Natural killer cell treated with Interleukin-12 subunit alpha and Interleukin-12 subunit beta and Interleukin-15 and Interleukin-18, amount 100 ng/mL, for 72 hours (primary cell): ENCODE measurements at places on chromosomes 2 and 18. TPM values are rescaled to one million over a fixed set of nuclear protein-coding genes. Genes with fewer than 3 reads are reported as not detected.

SERPINB2 gene
- total RNA-seq = not detected

MAP3K19 gene
- not detected for total RNA-seq

GAREM1 gene
- not detected for total RNA-seq

ANKRD30B gene
- total RNA-seq = not detected

SNORC gene
- 1.5 TPM for total RNA-seq

MYOM1 gene
- 0.98 TPM for total RNA-seq

HOXD4 gene
- total RNA-seq = not detected
